ENCODE measurements at places on chromosomes 11 and 22.

- DNase-seq, result no peak
Measured at GRCh38 chr11:19664886-19665548, 47.6 kb upstream of the NAV2 start.

- DNase-seq, result no peak
Measured at GRCh38 chr11:116931206-116931953, 94.0 kb upstream of the APOA1 start.

GRCh38 chr11:123410218-123410549, 19.9 kb upstream of the GRAMD1B start:
- DNase-seq, result no peak

DNA sequence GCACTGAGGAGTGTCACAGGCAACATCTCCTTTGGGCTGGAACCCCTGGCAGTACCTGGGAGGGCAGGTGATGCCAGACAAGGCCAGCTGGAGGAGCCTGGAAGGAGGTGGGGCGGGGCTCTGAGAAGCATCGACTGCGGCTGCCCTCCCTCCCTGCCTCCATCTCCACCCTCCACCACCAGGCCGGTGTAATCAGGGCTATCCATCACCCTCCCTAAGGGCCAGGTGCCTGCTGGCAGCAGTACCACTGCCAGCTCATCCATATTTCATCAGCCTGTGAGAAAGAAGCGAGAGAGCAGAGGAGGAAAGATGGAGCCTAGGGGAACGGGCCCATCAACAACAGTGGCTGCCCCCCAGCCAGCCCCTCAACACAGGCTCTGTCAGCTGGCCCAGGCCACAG, 51.4 kb upstream of the RASD2 start:
- DNase-seq, result no peak

DNA sequence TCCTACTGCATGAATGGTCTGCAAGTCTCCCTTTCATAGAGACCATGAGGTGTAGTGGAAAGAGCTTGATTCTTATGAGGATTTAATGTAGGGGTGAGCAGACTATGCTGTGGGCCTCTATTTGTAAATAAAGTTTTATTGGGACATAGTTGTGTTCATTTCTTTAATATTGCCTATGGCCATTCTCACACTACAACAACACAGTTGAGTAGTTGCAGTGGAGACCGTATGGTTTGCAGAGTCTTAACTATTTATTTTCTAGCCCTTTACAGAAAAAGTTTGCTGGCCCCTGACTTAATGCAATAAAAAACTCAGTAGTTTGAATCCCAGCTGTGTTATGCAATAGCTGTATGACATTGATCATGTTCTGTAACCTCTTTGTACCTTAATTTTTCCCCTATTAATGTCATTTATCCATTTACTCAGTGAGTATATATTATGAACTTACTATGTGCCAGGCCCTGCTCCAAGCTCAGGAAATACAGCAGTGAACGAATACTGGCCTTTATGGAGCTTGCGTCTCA, 106.3 kb downstream of the ATXN10 start:
- DNase-seq, result no peak

DNA sequence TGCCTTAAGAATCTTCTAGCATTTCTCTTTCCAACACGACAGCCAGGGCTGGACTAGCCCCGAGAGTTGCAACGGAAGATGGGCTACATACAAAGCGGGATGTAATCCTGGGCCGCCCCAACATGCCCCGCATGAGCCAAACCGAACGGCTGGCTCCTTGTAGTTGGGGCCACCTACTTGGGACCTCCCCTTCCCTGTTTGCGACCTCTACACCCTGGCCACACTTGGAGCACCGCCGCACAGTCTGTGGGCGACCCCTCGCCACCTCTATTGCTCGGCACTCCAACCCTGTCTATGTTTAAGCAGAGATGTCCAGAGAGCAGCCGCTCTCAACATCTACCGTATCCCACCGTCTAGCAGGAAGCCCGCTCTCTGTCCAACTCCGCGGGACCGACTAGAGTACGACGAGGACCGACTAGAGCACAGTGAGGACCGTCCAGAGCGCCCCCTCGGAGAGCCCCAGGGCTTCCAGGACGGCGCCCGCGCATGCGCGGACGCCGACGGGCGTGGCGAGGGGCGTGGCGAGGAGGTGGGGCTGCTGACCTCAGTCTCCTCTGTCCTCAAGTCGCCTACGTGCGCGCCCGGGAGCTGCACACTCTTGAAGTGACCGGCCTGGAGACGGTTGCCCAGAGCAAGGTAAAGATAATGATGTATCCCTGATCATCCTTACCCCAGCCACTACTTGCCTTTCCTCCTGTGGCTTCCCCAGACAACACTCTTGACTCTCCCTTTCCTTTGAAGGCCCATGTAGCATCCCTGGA, 32.3 kb downstream of the NEAT1 start:
- DNase-seq, result no peak

DNA sequence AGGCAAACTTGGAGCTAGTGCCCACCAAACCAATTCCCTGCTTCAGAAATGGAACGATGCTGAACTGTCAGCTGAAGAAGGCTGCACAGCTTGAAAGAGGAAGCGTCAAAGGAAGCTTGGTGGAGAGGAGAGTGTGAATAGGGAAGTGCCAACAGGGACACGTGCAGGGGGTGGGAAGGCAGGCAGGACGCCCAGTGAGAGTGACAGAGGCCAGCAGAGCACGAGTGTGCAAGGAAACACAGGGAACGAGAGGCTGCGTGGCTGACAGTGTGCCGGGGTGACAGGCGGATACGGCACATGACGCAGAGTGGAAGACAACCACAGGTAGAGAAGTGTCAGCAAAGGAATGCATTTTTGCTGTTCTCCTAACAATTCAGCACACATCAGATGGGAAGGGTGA, 196.4 kb downstream of the LARGE1 start:
- DNase-seq, result no peak

DNA sequence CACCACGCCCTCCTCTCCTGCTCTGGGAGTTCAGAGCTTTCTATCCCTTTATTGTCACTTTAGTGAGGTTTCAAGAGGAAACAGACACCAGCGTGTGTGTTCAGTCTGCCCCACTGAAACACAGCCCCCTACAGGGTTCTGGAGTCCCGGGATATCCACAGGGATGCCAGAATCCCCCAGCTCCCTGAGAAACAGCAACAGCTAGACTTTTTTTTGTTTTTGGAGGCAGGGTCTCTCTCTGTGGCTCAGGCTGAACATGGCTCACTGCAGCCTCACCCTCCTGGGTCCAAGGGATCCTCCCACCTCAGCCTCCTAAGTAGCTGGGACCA, 10.4 kb downstream of the SULT4A1 start:
- DNase-seq, result no peak

DNA sequence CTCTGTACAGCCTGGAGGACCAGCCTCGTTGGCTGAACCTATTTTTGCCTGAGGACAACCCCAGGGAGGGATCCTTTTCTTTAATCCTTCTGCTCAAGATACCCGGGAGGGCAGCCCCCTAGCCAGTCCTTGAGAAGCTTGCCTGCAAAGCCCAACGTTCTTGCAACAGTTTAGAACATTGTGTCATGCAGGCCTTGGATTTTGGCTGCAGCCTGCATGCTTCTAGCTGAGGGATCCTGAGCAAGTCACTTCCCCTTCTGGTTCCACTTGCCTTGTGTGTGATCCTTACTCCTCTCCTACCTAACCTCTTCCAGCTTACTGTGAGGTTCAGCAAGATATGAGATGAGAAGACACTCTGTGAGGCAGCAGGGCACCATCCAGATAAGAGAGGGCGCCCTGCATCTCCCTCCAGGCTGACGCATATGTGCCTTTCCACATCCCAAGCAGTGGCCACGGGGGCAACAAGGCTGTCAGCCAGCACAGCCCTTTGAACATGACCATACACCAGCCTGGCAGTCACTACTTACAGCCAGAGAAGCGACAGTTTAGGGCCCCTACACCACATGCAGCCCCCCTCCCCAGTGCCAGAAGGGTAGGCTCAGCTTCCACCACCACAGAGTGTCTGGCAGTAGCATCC, 76.1 kb downstream of the C11orf58 start:
- no peak for DNase-seq

DNA sequence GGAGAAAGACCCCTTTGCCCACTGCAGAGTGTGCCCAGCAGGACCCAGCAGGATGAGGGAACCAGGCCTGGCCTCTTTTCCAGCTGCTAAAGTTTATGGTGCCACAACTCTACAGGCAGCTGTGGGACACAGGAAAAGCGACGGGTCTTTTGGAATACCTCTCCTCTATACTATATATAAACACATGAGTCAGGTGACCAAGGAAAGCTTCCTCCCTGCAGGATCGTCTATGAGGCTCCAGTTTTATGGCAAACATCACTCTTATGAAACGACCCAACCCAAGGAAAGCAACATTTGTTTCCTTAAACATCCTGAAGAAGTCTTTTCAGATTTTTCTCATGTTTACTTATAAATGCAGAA, 102.8 kb upstream of the AKIP1 start:
- no peak for DNase-seq

GRCh38 chr11:106585061-106585460, 433.2 kb downstream of the GUCY1A2 start:
- DNase-seq, result no peak

DNA sequence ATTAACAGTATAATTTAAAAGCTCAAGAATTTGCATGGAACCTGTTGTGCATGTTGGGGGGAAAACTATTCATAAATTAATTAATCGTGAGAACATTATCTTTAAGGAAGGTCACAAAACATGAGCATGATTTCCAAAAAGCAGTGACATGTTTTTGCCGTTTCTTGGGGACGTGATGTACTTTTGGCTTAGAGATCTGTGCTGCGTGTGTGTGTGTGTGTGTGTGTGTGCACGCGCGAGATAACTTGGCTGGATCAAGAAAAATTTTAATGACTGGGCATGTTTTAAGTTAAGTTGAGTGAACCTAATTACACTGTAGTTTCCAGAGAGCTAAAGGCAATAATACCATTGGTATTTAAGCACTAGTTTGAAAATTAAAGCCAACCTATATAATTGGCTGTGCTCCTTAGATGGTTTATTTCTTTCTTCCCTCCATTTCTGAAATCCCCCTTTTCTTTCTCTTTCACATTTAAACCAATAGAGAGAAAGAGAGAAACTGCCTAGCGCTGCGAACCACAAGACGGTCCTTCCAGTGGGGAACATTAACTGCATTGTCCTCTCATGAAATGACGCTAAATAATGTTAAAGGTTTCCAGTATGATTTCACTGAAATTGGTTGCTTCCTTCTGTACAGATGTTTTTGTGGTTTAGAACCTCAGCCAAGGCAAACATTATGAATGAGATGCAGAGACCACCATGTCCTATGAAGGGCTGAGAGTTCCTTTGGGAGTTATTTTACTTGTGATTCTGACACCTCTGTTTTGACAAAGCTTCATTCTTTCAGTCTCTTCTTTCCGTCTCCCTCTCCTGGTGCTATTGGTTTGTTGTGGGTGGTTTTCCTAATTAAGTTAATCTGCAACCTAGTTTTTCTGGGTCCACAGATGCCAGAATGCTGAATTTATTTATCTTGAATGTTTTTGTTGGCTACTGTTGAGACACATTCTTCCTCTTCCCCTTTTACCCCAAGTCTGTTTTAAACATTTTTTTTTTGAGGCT, 51.7 kb downstream of the ZBTB16 start:
- DNase-seq, result no peak
